ENCODE measurements at places on chromosomes 4 and X.

DNA sequence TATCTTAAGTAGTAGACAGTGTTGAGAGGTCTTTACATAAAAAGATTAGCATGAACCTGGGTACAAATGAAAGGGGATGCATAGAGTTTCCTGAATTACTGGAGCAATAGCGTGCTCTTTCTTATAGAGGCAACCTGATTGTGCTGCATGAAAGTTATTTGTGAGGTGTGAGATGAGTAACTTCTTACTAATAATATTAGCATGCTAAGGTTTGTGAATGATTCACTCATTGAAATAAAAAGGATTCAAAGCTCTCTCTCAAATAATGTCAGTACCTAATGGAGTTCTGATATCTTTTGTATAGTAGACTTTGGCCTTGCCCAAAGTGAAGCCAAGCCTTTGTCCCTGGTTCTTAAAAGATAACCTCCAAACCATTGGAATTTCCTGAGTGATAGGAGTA lies 131.0 kb upstream of the CXXC4 start:
- DNase-seq: no peak

DNA sequence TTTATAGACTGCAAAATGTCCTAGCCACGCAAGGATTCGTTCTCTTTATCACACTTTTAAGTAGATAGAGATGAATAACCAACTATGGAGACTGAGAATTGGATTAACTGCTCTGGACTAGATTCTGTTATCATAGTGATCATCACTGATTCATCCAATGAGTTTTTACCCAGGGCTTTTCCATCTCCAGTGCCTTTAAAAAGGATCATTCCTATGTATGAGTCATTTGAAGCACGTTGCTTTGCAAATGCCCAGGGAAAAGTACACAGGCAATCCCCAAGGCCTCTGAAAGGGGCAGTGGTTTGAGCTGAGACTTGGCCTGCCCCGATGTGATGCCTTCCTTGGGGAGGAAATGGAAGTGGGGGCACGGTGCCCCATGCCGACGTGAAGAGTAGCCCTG lies 122.7 kb upstream of the PSAPL1 start:
- DNase-seq: no peak

DNA sequence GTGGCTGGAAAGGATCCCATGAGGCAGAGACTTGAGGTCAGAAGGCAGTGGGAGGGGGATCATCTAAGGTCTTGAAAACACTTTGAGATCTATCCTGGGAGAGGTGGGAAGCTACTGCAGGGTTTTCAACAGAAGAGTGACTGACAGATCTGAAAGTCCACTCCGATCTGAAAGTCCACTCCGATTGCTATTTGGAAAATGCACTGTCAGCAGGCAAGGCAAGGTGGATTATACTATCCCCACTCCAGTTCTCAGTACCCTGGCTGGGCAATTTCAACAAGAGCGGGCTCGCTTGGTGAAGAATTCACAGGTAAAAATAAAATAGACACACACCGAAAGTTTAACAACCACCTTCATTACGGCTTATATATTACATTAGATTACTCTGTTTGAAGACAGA lies 42.3 kb upstream of the C1QTNF7 start:
- DNase-seq: no peak

DNA sequence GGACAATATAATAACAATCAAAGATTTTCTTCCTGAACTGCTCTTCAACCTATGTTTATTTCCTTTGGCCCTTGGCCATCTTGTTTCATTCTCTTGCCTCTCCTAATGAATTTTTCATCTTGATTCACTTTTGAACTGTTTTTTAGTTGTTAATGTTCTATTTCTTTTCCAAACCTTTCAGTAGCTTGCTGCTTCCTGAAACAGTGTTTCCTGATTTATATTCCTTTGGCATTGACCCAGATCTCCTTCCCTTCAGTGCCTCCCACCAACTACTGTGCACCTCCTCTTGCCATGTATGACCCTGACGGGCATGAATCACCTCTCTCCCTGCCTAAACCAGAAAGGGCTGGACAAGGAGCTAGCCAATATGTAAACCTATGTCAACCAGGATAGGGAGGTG lies 25.6 kb upstream of the SPP1 start:
- DNase-seq: no peak

GRCh38 chr4:9825049-9825448 lies 43.6 kb downstream of the DRD5 start:
- no peak for DNase-seq

DNA sequence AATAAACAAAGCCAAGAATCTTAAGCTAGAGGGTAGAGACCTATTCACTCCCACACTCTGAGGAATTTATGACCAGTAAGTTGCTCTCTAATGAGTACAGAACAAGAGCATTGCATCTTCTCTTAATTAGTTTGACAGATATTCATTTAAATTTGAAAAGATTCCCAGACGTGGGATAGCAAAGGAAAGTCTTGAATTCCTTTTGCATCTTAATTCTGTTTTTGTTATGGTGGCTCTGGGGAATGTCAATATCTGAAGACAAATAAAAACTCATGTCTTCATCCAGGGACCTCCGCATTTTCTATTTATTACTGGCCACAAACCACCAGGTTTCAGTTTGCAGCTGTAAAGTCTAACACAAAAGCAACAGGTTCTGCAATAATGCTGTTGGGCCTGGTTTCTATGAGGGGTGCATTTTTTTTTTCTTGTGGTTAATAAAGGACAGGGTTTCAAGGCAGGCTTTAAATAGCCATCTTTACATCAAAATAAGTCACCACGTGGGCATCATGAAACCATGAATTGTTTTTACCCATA lies 172.3 kb downstream of the SHROOM3 start:
- DNase-seq: no peak

GRCh38 chrX:44705817-44706551 lies 137.8 kb upstream of the DUSP21 start:
- no peak for DNase-seq

- DNase-seq: no peak
Measured at GRCh38 chr4:162847945-162848549, 318.6 kb downstream of the NAF1 start.

DNA sequence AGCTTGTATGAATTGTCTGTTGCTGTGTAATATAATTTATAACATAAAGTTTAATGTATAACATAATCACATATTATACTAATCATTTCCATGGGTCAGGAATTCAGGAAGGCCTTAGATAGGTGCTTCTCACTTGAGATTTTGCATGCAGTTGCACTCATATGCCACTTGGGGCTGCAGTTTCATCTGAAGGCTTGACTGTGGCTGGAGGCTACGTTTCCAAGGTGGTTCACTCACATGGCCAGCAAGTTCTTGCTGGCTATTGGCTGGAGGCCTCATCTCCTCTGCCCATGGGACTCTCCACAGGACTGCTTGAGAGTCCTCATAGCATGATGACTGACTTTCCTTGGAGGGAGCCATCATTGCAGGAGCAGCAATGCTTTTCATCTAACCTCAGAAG lies 53.4 kb upstream of the STX18 start:
- no peak for DNase-seq

DNA sequence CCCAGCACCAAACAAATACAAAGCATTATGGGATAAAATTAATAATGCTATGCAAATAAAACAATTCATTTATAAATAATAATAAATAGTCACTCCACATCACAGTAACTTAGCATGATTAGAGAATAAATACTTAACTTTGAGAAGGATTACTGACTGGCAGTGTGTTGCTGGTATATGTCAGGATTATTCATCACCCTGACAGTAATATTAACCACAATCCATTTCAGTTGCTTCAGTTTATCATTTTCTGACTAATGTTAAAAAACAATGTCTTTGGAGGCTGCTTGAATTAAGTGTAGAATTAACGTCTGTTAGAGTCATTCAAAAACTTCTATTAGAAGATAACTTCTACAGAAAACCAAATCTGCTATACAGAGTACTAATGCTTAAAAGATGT lies 124.1 kb upstream of the MAB21L2 start:
- no peak for DNase-seq

- DNase-seq: peak; percentile 47
Measured at GRCh38 chrX:47145395-47146120, 537 bp downstream of the RBM10 start.

- no peak for DNase-seq
Measured at GRCh38 chr4:27096142-27096824, 235.6 kb downstream of the STIM2 start.

DNA sequence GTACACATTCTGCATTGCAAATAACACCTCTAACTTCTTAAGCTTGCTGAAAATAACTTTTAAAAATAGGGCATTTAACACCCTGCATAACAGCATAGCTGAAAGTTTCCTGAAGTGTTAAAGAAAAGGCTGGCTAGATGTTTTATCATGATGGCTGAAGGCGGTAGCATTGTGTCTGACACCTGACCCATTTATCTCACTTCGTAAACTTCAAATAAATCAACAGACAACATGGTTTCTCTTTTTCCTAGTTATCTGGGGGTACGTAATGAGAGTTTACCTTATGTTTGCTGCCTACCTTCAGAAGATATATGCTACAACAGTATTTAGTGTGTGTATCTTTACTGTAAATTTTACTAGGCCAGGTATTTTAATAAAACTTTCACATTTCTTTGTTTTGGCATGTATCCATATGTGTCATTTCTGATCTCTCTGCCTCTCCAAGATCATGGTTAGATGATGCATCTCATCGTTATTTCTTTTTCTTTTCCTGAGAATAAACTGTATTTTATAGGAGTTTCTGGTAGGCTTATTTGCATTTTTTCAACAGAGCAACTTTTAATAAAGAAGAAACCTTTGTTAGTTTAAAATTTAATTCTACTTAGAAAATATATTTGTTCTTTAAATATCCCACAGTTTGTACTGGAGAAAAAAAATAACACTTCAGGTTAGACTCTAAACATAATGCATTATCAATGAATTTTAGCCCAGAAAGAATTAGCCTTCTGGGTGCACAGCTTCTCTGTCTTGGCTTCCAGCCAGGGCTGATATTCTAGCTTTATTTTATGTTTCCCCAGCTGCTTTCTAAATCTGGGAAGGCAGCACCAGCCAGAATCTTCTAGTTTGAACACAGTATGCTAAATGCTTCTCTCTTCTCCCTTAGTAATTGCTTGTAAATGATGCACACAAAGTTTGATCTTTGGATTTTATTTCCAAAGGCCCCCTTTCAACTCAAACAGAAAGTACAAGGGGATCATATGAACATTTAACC lies 2.9 kb downstream of the NDST4 start:
- DNase-seq: no peak
